Effector memory CD4-positive, alpha-beta T cell (primary cell): ENCODE measurements at places on chromosomes 7 and 10.

DNA sequence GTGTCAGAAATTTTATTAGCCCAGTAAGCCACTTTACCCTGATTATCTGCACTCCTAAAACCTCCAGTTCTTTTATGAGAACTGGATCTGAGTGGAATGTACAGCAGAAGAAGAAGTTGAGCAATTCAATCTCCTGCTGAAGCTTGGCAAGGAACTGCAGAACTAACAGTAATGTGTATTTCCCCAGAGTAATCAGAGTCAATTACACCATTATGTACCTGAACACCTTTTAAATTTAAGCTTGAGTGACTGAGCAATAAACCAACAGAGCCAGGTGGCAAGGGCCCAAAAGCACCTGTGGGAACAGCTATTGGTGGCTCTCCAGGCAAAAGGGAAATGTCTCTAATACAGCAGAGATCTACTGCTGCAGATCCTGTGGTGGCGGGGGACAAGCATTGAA, 40.1 kb upstream of the AKR1C2 start:
- no peak for DNase-seq

DNA sequence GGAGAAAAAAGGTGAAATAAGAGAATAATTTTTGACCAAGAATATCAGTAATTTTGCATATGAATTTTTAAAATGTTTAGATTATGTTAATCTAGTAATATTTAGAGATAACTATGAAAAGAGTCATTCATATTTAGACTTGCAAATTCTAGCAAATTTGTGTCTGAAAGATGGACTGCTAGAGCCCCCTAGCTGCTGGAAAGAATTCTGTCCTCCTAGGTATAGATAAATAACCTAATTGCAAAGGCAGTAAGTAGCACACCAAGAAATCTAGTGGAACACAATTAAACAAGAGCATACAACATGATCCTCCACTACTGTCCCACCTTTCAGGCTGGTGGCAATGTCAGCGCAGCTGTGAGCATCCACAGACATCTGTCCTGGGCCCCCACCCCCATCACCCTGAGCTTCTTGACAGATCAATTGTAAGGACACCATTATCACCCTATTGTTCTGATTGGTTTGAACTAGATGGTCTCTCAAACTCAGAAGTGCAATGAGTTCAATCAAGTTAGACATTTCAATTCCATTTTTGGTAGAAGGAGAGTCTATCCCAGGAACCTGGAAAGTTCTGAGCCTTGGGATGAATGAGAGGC, 15.0 kb upstream of the GFRA1 start:
- no peak for DNase-seq

DNA sequence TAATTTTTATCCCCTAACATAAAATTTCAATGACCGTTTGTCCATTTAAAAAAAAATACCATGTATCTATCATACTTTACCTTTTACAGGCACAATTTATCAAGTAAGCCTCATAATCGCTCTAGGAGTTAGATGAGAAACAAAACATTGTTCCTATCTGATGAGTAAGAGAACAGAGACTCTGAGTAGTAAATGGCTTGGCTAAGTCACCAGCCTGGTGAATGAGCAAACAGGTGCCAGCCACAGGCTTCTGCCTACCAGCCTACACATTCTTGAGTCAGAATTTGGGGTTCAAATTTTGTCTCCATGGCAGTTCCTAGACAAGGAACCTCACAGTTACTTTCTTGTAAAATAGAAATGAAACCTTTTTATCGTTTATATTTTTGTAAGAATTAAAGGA, 235.4 kb downstream of the HGF start:
- no peak for DNase-seq

- no peak for DNase-seq
Observed at GRCh38 chr10:75506930-75507329, 75.5 kb downstream of the LRMDA start.

DNA sequence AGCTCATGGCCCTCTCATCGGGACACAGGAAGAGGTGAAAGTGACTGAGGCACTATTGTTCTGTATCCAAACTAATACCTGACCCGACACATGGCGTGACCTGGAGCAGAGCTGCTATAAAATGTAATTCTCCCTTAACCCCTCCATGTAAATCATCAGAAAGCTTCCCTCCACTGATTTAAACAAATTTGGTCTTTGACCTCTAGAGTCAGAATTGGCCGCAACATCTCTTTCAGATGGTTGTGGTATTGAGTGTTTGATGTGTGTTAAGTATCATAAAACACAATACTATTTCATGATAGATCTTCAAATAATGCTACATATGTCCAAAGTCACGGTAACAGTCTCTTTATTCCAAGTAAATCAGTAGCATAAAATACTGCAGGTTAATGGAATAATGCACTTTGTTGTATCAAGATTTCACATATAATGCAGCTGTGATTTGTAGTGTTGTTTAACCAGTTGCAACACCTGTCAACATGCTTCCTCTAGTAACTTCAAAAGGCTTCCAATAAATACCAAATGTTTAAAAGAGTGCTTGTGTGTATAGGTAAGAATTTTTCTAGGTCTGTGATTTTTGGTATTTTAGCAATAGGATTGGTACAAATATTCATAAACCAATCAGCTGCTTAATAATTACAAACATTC, 144.3 kb downstream of the AGMO start:
- DNase-seq = no peak

DNA sequence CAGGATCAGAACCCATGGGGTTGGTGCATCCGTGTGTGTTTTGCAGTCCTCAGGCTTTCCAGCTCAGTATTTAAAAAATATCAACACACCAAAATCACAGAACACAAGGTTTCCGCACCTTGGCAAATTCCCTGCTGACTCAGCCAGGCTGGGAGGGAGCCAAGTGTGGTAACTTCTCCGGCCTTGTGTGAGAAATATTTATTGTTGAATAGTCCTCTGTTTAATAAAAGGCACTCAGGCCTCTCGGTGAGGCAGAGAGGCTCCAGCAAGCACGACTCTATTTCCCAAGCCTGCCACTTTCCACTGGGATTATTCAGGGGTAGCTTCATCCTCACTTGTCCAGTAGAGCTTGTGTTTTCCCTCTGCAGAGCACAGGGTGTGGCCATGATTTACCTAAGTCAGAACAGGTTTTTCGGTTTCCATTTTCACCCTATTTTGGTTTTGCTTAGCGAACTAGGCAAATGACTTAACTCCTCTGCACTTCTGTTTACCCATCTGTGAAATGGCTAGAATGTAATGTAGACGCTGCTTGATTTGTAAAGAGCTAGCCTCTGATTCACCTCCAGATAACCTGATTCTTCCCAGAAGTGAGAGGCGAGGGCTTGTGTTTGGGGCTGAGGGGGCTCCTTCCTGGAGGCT, 13.0 kb upstream of the CHST15 start:
- DNase-seq = no peak

DNA sequence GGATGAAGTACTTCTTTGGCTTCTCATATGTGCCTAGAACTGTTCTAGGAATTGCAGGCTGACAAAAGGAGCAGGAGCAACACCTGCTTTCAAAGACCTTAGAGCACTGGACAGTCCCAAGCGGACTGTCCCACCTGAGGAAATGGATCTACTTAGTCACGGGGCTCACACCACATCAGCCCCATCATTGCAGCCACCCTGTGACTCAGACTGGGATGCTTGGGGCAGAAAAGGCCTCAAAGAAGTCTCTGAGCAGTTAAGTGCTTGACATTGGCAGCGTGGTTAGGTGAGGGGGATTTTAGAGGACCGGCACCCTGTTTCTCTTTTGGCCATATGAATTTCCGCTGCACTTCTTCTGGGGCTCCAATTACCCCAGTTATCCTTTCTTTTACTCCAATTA, 256.6 kb downstream of the USP6NL start:
- DNase-seq = no peak

DNA sequence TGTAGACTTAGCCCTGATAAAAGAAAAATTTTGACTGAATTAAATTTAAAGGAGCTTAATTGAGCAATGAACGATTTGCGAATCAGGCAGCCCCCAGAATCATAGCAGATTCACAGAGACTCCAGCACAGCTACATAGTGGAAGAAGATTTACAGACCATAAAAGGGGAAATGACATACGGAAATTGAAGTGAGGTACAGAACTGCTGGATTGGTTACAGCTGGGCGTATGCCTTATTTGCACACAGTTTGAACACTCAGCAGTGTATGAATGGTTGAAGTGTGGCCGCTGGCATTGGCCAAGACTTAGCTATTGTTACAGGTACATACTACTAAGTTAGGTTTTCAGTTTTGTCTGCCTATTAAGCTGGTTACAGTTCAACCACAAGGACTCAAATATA, 433.5 kb upstream of the CELF2 start:
- no peak for DNase-seq

GRCh38 chr7:39621784-39622411, 1.5 kb upstream of the RALA start:
- no peak for DNase-seq

- no peak for DNase-seq
Observed at GRCh38 chr10:29486433-29486832, 148.3 kb downstream of the SVIL start.

GRCh38 chr10:11891776-11892486, 68.8 kb downstream of the PROSER2 start:
- no peak for DNase-seq

- no peak for DNase-seq
Observed at GRCh38 chr7:13727279-13727678, 262.2 kb downstream of the ETV1 start.

DNA sequence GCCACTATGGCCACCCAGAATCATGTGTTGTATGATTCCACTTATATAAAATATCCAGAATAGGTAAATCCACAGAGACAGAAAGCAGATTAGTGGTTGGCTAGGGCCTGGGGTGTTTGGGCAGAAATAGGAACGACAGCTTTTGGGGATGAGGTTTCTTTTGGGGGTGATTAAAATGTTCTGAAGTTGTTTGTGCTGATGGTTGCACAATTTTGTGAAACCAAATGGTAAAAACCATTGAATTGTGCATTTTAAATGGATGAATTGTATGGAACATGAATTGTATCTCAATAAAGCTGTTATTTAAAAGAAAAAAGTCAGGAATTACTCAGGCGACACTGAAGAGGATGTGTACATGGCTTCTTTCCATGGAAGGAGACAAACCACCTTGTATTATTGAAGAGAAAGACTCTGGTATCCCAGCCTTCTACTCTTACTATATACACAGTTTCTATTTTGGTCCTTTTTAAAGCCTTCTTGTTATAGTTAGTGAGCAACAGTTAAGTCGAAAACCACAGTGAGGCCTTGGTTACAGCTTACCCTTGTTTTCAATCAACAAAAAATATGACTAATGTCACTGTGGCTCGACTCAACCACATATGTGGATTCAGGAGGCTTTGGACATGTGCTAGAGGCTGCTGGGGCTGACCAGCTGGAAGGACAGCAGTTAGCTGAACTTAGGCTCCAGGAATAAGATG, 57.1 kb upstream of the KMT2E start:
- no peak for DNase-seq

GRCh38 chr10:69010151-69010640, 21.6 kb downstream of the KIFBP start:
- DNase-seq = no peak

GRCh38 chr7:32164341-32164996, 94.3 kb upstream of the PDE1C start:
- no peak for DNase-seq

DNA sequence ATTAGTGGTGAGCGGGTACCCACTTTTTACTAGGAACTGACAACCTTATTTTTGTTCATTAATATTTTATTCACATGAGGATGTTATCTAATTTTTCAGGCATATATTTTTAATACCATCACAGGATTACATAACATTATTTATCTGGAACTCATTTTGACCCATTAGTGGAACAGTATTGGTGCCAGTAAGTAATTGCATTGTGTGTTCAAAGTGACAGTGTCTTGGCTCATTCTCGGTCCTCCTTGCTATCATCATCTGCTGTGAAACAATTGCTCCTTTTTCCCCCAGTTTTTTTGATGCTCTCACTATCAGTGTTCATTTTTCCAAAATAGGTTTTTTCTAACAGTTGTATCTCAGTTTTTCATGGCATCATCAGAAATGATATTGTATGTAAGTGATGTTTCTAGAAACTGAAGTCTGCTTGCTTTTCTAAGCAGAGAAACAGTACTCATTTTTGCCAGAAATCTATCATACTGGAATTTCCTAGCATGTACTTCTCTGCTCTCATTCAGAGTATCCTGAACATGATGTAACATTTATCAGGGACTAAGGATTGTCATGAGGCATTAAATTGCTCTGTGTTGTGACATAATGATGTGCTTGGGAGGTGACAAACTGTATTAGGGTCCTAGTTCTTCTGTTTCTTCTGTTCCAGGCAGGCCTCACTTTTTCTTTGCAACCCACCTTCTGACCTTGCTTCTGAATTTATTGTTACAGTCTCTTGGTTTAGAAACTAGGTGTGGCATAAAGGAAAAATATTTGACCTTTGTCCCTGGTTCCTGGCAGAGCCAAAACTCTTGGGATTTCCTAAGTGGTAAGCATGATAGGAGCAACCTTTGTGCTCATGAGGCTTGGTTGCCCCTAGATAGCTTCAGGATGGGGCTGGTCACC, 4.2 kb downstream of the NUB1 start:
- no peak for DNase-seq

DNA sequence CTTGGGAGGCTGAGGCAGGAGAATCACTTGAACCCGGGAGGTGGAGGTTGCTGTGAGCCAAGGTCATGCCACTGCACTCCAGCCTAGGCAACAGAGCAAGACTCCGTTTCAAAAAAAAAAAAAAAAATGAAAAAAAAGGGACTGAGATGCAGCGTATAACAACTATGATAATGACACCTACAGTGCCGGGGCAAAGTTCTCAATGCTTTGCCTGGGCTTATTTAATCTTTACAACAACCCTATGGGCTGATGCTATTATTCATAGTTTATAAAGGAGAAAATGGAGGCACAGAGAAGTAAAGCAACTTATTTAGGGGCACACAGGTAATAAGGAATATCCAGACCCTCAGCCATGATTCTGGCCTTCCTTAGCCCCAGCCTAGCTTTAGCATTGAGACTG, 47.6 kb downstream of the SUGCT start:
- DNase-seq = no peak

DNA sequence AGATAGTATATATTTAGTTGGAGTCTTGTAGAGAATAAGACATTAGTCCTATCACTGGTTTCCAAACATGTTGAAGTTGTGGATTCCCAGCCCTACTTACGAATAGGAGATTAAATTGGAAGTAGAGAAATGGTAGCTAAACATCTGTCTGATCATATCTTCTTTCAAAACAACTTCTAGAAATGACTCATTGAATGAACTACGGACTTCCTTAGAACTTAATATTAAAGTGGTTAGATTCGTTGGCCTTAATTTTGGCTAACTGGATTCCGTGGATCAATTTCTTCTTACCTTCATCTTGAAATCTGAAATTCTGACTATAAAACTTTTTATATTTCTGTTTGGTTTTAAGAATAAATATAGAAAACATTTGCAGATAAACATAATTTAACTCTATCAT, 3.4 kb downstream of the PHF14 start:
- no peak for DNase-seq

DNA sequence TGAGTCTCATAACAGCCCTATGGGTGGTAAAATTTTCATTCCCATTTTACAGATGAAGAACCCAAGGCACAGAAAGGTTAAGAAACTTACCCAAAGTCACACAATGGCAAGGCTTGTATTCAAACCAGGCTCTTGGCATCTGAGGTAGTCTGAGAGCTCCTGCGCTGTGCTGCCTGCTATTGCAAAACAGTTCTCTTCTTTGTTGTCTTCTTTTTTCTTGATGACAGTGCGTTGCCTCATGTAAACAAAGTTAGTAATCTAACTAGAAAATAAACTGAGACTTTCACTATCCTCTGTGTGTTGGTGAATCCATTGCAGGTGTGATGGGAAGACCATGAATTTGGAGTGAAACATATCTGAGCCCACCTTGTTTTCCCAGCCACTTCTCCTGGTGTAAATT, 240.8 kb downstream of the PTEN start:
- no peak for DNase-seq

- DNase-seq = no peak
Observed at GRCh38 chr10:77230194-77230593, 407.4 kb downstream of the KCNMA1 start.
